ENCODE measurements at places on chromosomes 3 and 15. TPM values are rescaled to one million over a fixed set of nuclear protein-coding genes. Genes with fewer than 3 reads are reported as not detected.

Gene GRAMD2A
- 0.35 TPM for total RNA-seq

Gene CRABP1
- 803 TPM for total RNA-seq

Gene RCCD1
- total RNA-seq = 20.6 TPM

Gene RASGRF1
- total RNA-seq = 0.16 TPM

Gene CLDN11
- 2.0 TPM for total RNA-seq

Gene PPM1L
- total RNA-seq = 34.3 TPM

Gene GOLGA6L4
- 2.1 TPM for total RNA-seq

Gene PYGO1
- 32.2 TPM for total RNA-seq

Gene ITPKA
- 1.3 TPM for total RNA-seq

Gene HHATL
- not detected for total RNA-seq

DNA sequence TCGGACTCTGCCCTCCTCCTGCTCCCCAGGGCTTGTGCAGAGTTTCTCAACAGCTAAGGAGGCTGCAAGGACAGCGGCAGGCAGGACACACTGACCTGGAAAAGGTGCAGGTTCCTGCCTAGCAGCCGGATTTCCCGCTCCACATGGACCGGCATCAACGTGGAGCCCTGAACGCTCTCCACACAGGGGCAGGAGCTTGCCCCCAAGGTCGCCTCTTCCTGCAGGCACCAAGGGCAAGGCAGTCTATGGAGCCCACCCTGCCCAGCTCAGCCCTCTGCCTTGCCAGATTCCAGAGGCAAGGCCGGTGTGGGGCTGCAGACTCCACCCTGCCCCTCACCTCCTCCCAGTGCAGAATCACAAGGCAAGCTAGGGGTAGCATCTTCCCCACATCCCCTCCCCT, 10.7 kb downstream of the PLXNB1 start:
- DNase-seq = no peak
- no peaks in the 10 kb centered on the region for H3K36me3 ChIP-seq
- no peaks in the 10 kb centered on the region for H3K27me3 ChIP-seq
- no peak overlapping the region for H3K4me3 ChIP-seq
- peaks cover 3% of the 10 kb centered on the region for H3K4me1 ChIP-seq
- H3K27ac ChIP-seq = no peak overlapping the region

DNA sequence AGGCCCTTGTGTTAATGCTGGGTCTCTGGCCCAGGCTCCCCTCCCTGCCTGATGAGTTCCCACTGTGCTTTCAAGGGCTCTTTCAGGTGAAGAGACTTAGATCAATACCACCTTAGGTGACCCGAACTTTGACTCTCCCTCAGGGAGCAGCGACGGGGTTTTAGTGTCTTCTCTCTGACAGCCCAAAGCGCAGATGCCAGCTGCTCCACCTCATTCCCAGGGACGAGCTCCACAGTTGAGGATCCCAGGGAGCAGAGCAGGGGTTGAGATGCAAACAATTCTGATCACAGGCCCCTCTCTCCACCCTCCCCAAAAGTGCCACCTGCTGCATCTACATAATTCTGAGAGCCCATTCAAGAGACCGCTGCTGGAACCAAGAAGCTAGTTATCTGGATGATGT, 265.1 kb downstream of the TJP1 start:
- peaks cover 13% of the 10 kb centered on the region for H3K27me3 ChIP-seq
- no peaks in the 10 kb centered on the region for H3K4me1 ChIP-seq
- H3K27ac ChIP-seq = no peak overlapping the region
- H3K36me3 ChIP-seq = peaks cover 3% of the 10 kb centered on the region
- no peak for DNase-seq
- no peak overlapping the region for H3K4me3 ChIP-seq

DNA sequence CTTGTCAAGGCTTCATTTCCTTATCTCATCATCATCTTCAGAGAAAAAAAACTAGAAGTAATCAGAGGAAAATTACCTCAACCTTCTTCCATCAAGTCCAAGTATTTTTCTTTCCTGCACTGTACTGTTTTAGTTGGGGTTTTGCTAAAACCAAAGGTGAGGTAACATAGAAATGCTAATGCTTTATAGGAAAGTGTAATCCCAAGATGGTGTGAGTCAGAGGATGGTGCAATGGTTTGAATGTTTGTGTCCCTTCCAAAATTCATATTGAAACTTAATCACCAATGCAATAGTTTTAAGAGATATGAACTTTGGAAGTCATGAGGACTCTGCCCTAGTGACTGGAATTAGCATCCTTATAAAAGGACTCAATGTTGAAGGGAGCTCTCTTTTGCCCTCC, 79.5 kb downstream of the KBTBD8 start:
- H3K4me3 ChIP-seq = no peak overlapping the region
- peaks cover 6% of the 10 kb centered on the region for H3K4me1 ChIP-seq
- H3K27me3 ChIP-seq = no peaks in the 10 kb centered on the region
- DNase-seq = no peak
- H3K27ac ChIP-seq = no peak overlapping the region

- no peaks in the 10 kb centered on the region for H3K27me3 ChIP-seq
- no peak for DNase-seq
- H3K36me3 ChIP-seq = no peaks in the 10 kb centered on the region
- no peak overlapping the region for H3K4me3 ChIP-seq
Observed at GRCh38 chr3:190193210-190193609, 72.5 kb upstream of the P3H2 start.

DNA sequence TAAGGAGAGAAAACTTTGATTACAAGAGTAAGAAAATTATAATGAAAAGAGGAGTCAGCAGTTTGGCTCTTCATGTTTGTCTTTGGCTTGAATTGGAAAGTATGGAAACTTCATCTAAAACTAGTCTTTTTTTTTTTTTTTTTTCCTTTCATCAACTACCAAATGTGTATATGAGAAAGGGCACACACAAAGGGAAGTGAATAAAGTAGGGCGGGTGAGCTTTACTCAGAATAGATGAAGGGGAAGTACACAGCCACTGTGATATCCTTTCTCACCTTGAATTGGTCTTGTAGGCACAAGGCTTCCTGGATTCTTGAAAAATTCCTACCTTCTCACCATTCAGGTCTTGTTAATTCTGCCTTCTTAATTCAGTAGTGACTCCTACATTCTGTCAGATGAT, 652.3 kb upstream of the KCNMB2 start:
- H3K27ac ChIP-seq = no peak overlapping the region
- H3K4me1 ChIP-seq = peaks cover 5% of the 10 kb centered on the region
- no peaks in the 10 kb centered on the region for H3K36me3 ChIP-seq
- no peak for DNase-seq
- no peaks in the 10 kb centered on the region for H3K27me3 ChIP-seq

DNA sequence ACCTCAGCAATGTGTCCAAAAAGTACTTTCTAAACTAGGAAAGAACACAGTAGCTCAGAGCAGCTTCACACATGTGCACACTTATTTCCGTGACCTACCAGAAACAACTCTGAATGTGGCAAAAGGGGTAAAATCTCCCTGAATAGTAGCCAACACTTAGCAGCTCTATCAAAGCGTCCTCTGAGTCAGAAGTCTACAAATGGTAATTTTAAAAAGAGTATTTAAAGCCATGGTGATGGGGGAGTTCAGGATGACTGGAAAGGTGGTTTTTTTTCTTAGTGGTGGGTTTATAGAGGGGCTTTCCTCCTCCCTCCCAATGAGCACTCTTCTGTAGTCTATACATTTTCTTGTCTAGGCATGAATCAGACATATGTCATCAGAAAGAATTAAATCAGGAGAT, 223.8 kb upstream of the PRICKLE2 start:
- no peak overlapping the region for H3K4me3 ChIP-seq
- no peak for DNase-seq
- H3K27me3 ChIP-seq = peaks cover 13% of the 10 kb centered on the region
- H3K27ac ChIP-seq = no peak overlapping the region

DNA sequence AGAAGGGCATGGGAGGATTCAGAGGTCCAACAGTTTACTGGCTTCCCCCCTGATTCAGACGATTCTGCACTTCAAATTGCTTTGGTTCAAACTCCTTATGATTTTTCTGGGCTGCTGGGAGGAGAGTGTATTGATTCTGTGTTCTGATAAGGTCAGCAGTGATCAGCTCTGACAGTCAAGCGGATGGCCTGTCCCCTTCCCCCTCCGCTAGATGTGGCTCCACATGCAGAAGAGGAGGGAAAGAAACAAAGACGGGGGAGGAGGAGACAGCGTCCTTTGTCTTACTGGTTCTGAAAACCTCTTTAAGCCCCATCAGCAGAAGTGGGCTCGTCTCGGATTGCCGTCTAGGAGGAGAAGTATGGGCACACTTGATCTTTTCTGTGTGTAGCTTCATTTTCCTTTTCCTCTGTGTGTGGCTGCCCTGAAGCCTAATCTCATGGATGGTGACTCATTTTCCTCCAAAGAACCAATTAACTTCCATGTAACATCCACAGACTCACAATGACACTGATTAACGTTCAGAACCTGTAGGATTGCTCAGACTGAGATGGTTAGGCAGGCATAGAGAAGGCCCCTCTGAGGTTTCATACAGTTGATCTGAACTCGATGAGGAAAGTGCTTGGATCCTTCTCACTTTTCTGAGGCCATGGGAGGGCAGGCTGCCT, 162.4 kb upstream of the PPP2R3A start:
- H3K36me3 ChIP-seq = no peaks in the 10 kb centered on the region
- H3K4me3 ChIP-seq = no peak overlapping the region
- H3K27ac ChIP-seq = peak overlapping the region; percentile 15

GRCh38 chr15:88918738-88919137, 5.6 kb upstream of the MFGE8 start:
- peaks cover 3% of the 10 kb centered on the region for H3K4me1 ChIP-seq
- no peaks in the 10 kb centered on the region for H3K36me3 ChIP-seq
- H3K27ac ChIP-seq = no peak overlapping the region
- no peak overlapping the region for H3K4me3 ChIP-seq

DNA sequence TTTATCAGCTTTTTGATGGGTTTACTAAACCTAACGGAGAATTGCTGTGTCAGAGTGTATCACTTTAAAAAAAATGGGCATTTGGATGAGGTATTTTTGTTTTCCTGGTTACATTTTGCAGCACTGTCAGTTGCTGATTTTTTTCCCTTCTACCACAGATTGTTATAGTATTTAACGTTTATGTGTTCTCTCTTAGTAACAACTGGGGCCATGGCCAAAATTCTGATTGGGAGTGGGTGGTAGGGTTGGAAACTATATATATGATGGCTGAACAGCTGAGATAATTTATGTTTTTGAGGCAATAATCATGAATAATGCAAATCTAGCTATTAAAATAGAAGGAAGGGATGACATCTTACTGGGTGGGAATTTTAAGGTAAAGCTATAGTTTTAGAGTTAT, 229.4 kb upstream of the SUCLG2 start:
- H3K27me3 ChIP-seq = no peaks in the 10 kb centered on the region
- no peak for DNase-seq
- no peak overlapping the region for H3K4me3 ChIP-seq
- no peak overlapping the region for H3K27ac ChIP-seq

DNA sequence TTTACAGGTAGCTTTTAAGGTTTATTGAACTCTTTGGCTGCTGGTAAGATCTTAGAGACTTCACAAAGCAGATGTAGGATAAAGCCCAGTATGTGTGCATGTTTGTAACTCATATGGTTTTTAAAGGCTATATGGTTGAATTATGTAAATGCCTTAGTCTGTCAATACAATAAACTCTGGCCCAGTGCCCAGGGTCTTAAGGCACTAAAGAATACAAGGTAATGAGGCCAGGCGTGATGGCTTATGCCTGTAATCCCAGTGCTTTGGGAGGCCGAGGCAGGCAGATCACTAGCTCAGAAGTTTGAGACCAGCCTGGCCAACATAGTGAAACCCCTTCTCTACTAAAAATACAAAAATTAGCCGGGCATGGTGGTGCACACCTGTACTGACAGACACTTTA, 170.3 kb upstream of the CGNL1 start:
- H3K4me3 ChIP-seq = no peak overlapping the region
- H3K36me3 ChIP-seq = peaks cover 2% of the 10 kb centered on the region
- no peak for DNase-seq
- H3K4me1 ChIP-seq = peaks cover 22% of the 10 kb centered on the region

GRCh38 chr3:11136116-11136515, 18.2 kb upstream of the HRH1 start:
- H3K27me3 ChIP-seq = peaks cover 6% of the 10 kb centered on the region
- DNase-seq = no peak
- no peak overlapping the region for H3K4me3 ChIP-seq
- no peak overlapping the region for H3K27ac ChIP-seq
- no peaks in the 10 kb centered on the region for H3K36me3 ChIP-seq
- H3K4me1 ChIP-seq = no peaks in the 10 kb centered on the region

- H3K4me1 ChIP-seq = no peaks in the 10 kb centered on the region
- H3K4me3 ChIP-seq = no peak overlapping the region
- no peaks in the 10 kb centered on the region for H3K27me3 ChIP-seq
- no peak for DNase-seq
- H3K27ac ChIP-seq = no peak overlapping the region
- H3K36me3 ChIP-seq = no peaks in the 10 kb centered on the region
Observed at GRCh38 chr3:162555761-162556160, 1059.2 kb downstream of the OTOL1 start.

DNA sequence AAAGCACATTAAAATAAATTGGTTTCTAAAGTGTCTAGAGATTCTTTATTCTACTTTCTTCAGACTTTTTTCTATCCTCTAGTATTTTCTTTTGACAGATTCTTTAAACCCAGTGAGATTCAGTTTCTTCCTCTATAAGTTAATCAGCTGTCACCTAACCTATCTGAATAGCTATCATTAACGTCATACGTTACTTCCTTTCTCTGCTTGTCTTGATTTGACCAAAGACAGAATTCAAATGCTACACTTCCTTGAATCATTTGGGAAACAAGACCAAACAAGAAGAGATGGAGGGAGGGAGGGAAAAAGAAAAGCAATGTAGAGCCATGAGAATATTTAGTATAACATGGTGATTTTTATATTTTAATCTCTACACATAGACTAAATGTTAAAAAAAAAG, 235.2 kb downstream of the NAALADL2 start:
- no peaks in the 10 kb centered on the region for H3K27me3 ChIP-seq
- no peak overlapping the region for H3K27ac ChIP-seq

- DNase-seq = no peak
- peaks cover 64% of the 10 kb centered on the region for H3K4me1 ChIP-seq
- H3K27ac ChIP-seq = peak overlapping the region; percentile 57
- peak overlapping the region; percentile 76 for H3K4me3 ChIP-seq
Observed at GRCh38 chr15:96362755-96363651, 32.5 kb downstream of the NR2F2 start.

GRCh38 chr3:77967621-77968020, 927.7 kb downstream of the ROBO2 start:
- no peak for DNase-seq
- H3K4me3 ChIP-seq = no peak overlapping the region
- H3K27ac ChIP-seq = no peak overlapping the region
- H3K36me3 ChIP-seq = no peaks in the 10 kb centered on the region

- peaks cover 34% of the 10 kb centered on the region for H3K4me1 ChIP-seq
- H3K4me3 ChIP-seq = no peak overlapping the region
- no peaks in the 10 kb centered on the region for H3K27me3 ChIP-seq
- peaks cover 5% of the 10 kb centered on the region for H3K36me3 ChIP-seq
- no peak overlapping the region for H3K27ac ChIP-seq
- no peak for DNase-seq
Observed at GRCh38 chr3:71111784-71112440, 471.6 kb downstream of the FOXP1 start.

- no peak overlapping the region for H3K27ac ChIP-seq
- H3K27me3 ChIP-seq = no peaks in the 10 kb centered on the region
- H3K4me1 ChIP-seq = no peaks in the 10 kb centered on the region
Observed at GRCh38 chr3:17407576-17407975, 334.9 kb downstream of the TBC1D5 start.

All from neural crest cell (in vitro differentiated cells).